Amniotic epithelial cell (primary cell): ENCODE measurements at places on chromosomes 3 and 15.

DNA sequence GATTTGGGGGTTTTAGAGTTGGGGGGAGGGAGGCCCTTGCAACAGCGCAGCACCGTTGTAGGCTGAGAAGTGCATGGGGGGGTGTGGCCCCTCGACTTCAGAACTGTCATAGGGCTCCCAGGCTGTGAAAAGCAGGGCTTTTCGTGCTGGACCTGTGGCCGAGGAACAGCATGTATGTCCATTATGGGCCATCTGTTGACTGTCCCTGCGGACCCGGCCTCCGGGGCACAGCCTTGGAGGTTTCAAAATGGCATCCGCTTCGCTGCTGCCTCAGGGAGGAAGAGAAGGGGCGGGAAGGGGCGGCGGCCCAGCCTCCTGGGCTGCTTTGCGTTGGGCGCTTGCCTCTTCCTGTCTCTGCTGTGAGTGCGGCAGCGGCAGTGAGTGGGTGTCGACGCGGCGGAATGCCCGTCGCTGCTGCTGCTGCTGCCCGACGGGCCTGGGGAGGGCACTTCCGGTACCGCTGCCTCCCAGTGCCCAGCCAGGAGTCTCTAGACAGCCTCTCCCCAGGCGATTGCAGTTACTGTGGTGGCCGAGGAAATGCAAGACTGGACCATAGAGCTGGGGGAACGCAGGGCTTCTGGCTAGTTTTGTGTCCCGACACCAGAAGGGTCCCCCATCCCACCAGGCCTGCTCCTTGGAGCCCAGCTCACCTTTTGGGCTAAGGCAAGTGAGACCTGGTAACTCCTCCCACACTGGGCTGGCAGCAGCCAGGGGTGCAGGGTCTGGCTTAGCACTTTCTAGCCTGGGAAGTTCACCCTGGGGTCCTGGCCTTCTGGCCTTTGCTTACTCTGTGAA, 1.9 kb downstream of the GNAI2 start:
- DNase-seq, result peak; percentile 79

- DNase-seq, result no peak
These were observed 1.2 kb downstream of the MECOM start for GRCh38 chr3:169662132-169662842.

DNA sequence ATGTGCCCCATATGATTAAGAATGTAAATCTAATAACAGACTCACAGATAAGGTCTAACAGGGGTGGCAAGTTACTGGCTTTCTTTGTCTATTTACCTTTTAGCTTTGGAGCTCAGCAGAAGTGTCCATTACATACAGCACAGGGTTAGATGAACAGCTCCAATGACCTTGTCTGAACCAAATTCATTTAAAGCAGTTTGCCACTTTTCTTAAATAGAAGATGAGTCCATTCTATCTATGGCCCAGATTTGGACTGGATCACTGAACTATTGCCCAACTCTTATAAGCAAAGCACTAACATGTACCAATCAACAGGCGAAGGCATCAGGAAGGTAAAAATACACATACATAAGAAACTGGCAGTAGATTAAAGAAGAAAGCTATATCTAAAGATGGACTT, 214.4 kb downstream of the TIGIT start:
- DNase-seq, result no peak

DNA sequence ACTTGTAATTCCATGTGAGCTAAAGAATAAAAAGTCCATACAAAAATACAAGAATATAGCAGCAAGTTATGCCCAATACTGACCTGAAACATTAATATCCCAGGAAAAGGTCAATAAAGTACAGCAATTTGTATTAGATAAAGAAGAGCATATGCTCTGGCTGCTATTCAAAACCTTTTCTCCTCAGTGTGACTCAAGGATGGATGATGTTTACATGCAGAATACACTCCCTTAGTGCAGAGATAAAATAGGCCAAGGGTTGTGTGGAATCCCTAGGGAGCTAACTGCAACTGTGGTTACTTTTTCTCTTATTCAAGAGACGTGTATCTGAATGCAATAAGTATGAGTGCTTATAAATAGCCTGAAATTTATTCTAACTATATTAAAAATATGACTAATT, 78.7 kb downstream of the SLC9A9 start:
- DNase-seq, result peak; percentile 95
